ENCODE measurements at places on chromosomes 3 and 15.

GRCh38 chr3:132062535-132062934, 27.7 kb upstream of the CPNE4 start:
- no peak for DNase-seq

DNA sequence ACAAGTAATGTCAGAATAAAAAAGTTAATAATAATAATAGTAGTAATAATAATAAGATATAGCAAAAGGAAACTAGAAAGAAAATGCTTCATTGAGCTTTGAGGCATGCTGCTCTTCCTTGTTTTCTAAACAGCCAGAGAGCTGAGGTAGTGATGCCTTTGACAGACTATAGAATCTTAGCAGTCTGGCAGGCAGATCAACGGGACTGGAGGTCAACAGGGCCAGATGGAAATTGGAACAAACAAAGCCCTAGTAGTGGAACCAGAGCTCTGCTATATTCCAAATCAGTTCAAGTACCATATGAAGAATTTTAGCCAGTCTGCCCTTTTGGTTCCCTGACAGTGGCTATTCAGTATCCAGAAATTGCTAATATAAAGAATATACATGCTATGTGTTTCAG, 278.6 kb downstream of the NLGN1 start:
- DNase-seq = no peak

DNA sequence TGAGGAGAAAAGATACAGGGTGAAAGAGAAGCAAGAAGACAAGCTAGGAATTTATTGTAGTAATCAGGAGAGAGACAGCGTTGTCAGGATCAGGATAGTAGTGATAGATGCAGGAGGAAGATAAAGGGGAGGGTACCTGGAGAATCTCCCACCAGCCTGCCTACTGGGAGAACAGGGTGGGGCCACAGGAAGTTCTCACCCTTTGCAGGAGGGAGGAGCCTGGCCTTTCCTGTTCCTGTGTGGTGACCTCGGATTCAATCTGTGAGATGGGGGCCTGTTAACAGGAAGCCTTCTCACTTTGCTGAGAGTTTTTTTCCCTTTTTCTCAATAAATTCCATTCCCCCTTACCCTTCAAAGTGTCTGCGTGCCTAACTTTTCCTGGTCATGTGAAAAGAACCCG, 37.6 kb downstream of the GMPS start:
- DNase-seq = no peak

DNA sequence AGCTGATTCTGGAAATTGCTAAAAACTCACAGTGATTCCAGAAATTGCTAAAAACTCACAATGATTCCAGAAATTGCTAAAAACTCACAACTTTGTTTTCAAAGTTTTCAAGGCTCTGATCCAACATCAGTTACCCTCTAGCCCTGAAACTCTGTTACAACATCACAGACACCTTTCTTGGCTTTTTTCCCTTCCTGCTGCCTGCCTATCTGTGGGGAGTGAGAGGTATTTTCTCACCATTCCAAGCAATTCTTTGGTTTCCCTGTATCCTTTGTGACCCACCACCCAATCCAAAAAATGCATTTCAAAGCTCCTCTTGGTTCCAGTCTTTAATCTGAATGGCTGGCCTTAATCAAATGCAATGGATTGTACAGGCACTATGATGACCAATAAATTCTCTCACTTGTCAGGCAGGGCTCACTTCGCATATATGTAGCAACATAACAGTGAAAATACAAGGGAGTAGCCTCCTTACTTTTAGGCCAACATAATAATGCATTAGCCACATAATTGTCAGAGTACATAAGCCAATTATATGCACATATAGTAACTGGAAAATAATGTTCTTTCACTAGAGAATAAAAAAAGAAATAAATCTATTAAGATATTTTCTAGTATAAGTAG, 1139.0 kb downstream of the ROBO2 start:
- DNase-seq = no peak

DNA sequence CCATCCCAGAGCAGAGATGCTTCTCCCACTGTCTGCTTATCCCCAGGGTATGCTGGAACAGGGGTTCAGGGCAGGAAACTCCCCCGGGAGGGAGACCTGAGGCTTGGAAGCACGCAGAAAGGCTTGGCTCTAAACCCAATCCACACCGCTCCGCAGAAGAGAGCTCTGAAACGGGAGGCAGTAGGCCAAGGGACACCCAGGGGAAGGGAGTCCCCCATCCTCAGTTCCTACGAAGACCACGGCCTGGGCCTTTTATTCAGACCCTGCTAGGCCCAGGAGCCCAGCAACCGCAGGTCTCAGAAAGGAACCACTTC, 1.8 kb upstream of the HAPLN3 start:
- no peak for DNase-seq

DNA sequence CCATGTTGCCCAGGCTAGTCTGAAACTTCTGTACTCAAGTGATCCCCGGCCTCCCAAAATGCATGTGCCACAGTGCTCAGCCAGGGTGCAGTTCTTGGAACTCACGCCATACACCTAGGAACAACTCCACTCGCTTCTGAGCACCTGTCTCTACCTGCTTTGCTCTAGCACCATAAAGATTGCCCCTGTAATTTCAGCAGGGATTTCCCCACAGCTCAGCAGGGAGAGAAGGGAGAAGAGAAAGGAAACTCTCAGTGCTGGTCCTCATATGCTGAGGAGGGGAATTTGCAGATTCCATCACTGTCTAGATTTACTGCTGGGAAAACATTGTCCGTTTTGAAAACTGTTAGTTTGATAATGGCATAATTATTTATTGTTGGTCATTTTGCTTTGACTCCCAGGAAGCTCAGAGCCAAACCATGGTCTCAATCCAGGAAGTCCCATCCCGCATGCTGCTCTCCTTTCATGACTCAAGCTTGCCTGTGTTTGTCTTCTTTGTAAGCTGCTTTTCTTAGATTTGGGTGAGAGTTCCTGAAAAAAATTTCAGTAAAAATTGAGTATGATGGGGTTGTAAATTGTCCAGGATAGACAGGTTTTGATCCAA, 24.2 kb downstream of the TRIM71 start:
- DNase-seq = no peak

- DNase-seq = no peak
Observed at GRCh38 chr15:93289941-93290617, 201.1 kb upstream of the RGMA start.

GRCh38 chr3:72421126-72421525, 427.1 kb downstream of the SHQ1 start:
- DNase-seq = no peak

Data from effector CD4-positive, alpha-beta T cell (primary cell).